ENCODE measurements at places on chromosomes 11 and 22. TPM values are rescaled to one million over a fixed set of nuclear protein-coding genes. Genes with fewer than 3 reads are reported as not detected.
A peak's percentile ranks its signal among the peaks of the same experiment; 100 is the strongest.

DNA sequence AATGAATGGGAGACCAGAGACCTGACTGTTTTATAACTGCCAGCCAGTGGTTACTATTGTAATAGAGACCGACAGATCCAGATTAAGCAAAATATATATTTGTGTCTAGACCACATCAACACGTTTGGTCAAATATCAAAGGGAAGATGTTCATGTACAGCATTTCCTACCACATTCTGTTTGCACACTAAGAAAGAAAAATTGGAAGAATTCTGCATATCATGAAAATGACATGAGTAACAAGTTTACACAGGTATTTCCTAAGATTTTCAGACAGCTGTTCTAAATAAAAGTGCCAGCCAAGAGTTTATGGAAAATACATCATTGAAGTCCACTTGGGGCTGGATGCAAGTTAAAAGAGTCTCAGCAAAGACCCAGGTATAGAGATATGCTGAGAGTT is 145.5 kb upstream of the ANO3 start:
- H3K36me3 ChIP-seq = no peaks in the 10 kb centered on the region
- H3K4me3 ChIP-seq = no peak overlapping the region
- H3K27ac ChIP-seq = no peak overlapping the region
- H3K4me1 ChIP-seq = no peaks in the 10 kb centered on the region

Gene TEF
- 12.7 TPM for total RNA-seq

DNA sequence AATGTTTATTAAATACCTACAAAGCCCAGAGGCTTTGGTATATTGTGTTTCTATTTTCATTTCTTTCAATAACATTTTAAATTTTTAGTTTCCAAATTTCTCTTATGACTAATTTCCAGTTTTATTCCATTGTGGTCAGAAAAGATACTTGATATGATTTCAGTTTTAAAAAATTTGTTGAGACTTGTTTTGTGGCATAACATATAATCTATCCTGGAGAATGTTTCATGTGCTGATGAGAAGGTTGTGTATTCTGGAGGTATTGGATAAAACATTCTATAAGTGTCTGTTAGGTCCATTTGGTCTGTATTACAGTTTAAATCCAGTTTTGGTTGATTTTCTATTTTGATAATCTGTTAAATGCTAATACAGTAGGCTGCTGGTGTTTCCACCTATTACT is 9.8 kb upstream of the RAG1 start:
- no peaks in the 10 kb centered on the region for H3K4me1 ChIP-seq
- no peaks in the 10 kb centered on the region for H3K36me3 ChIP-seq
- H3K27me3 ChIP-seq = no peaks in the 10 kb centered on the region
- H3K4me3 ChIP-seq = no peak overlapping the region

DNA sequence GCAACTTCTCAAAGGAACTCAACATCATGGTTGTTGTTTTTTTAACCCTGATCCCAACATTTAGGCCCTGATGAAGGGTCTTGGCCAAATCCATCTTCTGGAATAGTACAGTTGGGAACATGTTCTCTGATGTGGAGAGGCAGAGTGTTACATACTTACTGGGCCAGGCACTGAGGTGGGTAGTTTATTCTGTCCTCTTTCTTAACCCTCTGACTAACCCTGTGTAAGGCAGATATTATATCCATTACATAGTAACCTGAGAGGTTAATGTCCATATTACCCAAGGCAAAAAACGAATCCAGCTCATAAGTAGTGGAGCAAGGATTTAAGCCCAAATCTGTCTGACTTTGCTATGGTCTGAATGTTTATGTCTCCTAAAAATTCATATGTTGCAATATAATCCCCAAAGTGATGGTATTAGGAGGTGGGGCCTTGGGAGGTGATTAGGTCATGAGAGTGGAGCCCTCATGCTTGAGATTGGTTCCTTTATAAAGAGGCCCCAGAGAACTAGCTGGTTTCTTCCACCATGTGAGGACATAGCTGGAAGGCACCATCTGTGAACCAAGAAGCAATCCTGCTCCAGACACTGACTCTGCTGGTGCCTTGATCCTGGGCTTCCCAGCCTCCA is 16.3 kb downstream of the PPFIBP2 start:
- H3K27ac ChIP-seq = no peak overlapping the region
- H3K27me3 ChIP-seq = no peaks in the 10 kb centered on the region
- H3K4me3 ChIP-seq = no peak overlapping the region
- H3K4me1 ChIP-seq = no peaks in the 10 kb centered on the region

DNA sequence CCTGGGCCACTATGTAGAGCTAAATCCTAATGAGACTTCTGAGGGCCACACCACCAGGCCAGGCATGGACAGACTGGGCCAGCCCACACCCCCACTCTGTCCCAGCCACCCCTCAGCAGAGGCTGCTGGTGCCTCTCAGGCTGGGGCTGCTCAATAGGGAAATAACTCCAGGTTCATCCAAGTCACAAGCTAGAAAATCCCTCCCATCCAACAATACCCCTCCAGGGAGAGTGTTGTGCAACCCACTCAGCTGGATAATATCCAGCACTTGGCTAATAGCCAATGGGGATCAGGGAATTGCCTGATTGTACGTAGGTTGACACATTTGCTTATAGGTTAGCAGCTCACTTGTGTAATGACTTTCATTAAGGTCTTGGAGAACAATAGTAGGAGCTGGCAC is 64.1 kb upstream of the WNT11 start:
- H3K4me1 ChIP-seq = no peaks in the 10 kb centered on the region
- no peak overlapping the region for H3K27ac ChIP-seq
- H3K27me3 ChIP-seq = no peaks in the 10 kb centered on the region

DNA sequence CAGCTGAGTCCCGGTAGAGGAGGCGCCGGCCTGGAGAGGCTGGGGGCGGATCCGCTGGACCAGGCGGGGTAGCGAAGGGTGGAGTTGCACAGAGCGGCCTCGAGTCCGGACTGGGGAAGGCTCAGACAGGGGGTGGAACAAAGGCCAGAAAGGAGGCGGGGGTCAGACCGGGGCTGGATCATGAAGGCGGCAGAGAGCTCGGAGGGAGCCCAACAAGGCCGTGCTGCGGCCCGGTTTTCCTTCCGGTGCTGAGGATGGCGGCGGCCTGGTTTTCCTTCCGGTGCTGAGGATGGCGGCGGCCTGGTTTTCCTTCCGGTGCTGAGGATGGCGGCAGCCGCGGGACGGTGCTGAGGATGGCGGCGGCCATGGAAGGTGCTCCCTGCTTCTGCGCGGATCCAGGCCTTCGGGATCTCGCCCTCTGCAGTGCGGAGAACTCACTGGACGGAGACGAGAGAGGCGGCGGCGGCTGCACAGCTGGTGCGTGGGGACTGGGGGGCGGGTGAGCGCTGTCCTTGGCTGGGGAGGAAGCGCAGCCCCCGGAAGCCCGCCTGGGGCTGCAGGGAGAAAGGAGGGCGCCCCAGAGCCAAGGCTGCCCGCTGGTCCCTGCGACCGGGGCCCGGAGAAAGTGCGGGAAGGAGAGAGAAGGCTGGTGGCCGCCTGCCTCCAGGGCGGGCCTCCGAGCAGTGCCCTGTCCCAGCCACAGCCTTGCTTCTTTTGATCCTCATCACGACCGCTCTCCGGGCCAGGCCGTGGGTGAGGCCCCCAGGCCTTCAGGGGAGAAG is 350.4 kb upstream of the B3GAT1 start:
- no peak overlapping the region for H3K27ac ChIP-seq
- no peaks in the 10 kb centered on the region for H3K27me3 ChIP-seq
- no peak overlapping the region for H3K4me3 ChIP-seq

GRCh38 chr11:95444309-95445241 is 213.6 kb upstream of the SESN3 start:
- H3K36me3 ChIP-seq = no peaks in the 10 kb centered on the region
- DNase-seq = no peak
- no peak overlapping the region for H3K4me3 ChIP-seq
- no peaks in the 10 kb centered on the region for H3K27me3 ChIP-seq
- no peak overlapping the region for H3K27ac ChIP-seq

GRCh38 chr22:20590477-20591294 is 83.3 kb downstream of the MED15 start:
- H3K27me3 ChIP-seq = no peaks in the 10 kb centered on the region
- H3K36me3 ChIP-seq = peaks cover under 1% of the 10 kb centered on the region
- H3K27ac ChIP-seq = no peak overlapping the region
- H3K4me1 ChIP-seq = no peaks in the 10 kb centered on the region

Gene H19
- 4.7 TPM for total RNA-seq

DNA sequence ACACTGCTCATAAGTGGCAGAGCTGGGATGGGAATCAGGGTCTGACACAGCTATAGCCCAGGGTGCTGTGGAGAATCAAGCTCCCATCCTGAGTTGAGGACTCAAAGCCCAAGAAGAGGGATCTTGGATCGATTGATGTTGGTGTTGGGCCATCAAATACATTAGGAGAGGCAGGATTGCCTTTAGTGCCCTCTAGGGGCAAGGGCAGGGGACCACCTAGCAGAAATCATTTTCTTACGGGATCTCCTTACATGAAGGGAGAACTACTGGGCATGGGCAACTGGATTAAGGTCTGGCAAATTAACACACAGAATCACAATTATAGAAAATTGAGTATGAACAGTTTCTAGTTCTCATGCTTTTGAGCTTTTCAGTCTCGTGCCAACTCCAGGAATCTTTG is 24.9 kb upstream of the EMSY start:
- no peak overlapping the region for H3K4me3 ChIP-seq
- DNase-seq = no peak
- no peaks in the 10 kb centered on the region for H3K4me1 ChIP-seq
- no peak overlapping the region for H3K27ac ChIP-seq
- no peaks in the 10 kb centered on the region for H3K36me3 ChIP-seq

GRCh38 chr11:102950622-102951081 is 4.9 kb downstream of the MMP13 start:
- H3K4me1 ChIP-seq = no peaks in the 10 kb centered on the region
- no peaks in the 10 kb centered on the region for H3K27me3 ChIP-seq
- H3K27ac ChIP-seq = no peak overlapping the region
- no peak overlapping the region for H3K4me3 ChIP-seq
- no peak for DNase-seq

Gene BBOX1
- total RNA-seq = not detected

Gene OR52E8
- not detected for total RNA-seq

GRCh38 chr22:46238541-46238940 is 11.6 kb downstream of the CDPF1 start:
- H3K4me3 ChIP-seq = no peak overlapping the region
- H3K27me3 ChIP-seq = no peaks in the 10 kb centered on the region
- no peak overlapping the region for H3K27ac ChIP-seq

Gene CNIH2
- 0.58 TPM for total RNA-seq

Gene MMP8
- total RNA-seq = not detected

GRCh38 chr11:16216831-16217230 is 139.5 kb downstream of the SOX6 start:
- no peak overlapping the region for H3K27ac ChIP-seq
- H3K27me3 ChIP-seq = no peaks in the 10 kb centered on the region
- DNase-seq = no peak
- H3K4me1 ChIP-seq = no peaks in the 10 kb centered on the region

GRCh38 chr11:75428989-75429640 is 3.9 kb downstream of the KLHL35 start:
- no peaks in the 10 kb centered on the region for H3K36me3 ChIP-seq
- H3K27me3 ChIP-seq = peaks cover 38% of the 10 kb centered on the region
- no peak for DNase-seq

- no peak for DNase-seq
- no peak overlapping the region for H3K4me3 ChIP-seq
- H3K27ac ChIP-seq = no peak overlapping the region
- no peaks in the 10 kb centered on the region for H3K4me1 ChIP-seq
- no peaks in the 10 kb centered on the region for H3K36me3 ChIP-seq
- no peaks in the 10 kb centered on the region for H3K27me3 ChIP-seq
These were observed 282.8 kb downstream of the NTM start for GRCh38 chr11:131653260-131653659.

DNA sequence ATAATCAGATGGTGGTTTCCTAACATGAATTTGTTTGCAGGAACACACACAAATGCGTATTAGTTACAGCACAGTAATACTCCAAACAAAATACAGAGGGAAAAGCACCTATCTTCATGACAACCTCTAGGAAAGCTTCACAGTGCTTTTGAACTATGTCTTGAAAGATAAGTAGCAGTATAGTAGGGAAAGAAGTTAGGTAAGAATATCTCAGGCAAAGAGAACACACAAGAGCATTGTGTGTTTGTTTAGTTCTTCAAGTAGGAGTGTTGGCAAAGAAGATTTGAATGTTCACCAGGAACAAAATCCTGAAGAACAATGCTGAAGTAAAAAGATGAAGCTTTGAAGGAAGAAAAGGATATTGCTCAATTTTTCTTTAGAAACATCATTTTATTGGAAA is 54.1 kb downstream of the ANO5 start:
- no peak overlapping the region for H3K27ac ChIP-seq
- H3K4me1 ChIP-seq = no peaks in the 10 kb centered on the region
- no peak for DNase-seq
- no peaks in the 10 kb centered on the region for H3K36me3 ChIP-seq
- H3K27me3 ChIP-seq = no peaks in the 10 kb centered on the region
- H3K4me3 ChIP-seq = no peak overlapping the region

- H3K4me1 ChIP-seq = no peaks in the 10 kb centered on the region
- no peak overlapping the region for H3K4me3 ChIP-seq
- no peaks in the 10 kb centered on the region for H3K36me3 ChIP-seq
- no peak overlapping the region for H3K27ac ChIP-seq
These were observed 19.5 kb upstream of the MS4A8 start for GRCh38 chr11:60679879-60680278.

Gene FXYD2
- total RNA-seq = 1.5 TPM

DNA sequence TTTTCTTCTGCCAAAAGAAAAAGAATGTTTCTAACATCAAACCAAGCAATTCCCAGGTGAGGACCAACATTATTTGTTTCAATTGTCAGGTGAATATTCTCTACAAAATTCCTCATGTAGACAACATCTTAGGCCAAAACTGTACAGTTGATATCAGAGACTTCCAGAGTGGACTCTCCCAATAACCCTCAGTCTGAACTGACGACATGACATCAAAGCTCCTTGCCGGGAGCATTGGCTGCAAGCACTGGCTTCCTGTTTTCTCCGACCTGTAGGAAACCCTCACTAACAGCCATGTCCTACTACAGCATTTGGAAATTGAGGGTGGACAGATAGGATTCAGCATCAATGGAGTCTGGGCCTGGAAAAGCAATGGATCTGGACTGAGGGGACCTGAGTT is 30.5 kb upstream of the MRGPRX1 start:
- DNase-seq = no peak
- no peaks in the 10 kb centered on the region for H3K4me1 ChIP-seq
- no peak overlapping the region for H3K27ac ChIP-seq
- H3K4me3 ChIP-seq = no peak overlapping the region
- H3K27me3 ChIP-seq = no peaks in the 10 kb centered on the region

- no peak overlapping the region for H3K4me3 ChIP-seq
- H3K36me3 ChIP-seq = no peaks in the 10 kb centered on the region
- DNase-seq = no peak
- H3K4me1 ChIP-seq = no peaks in the 10 kb centered on the region
- H3K27me3 ChIP-seq = no peaks in the 10 kb centered on the region
These were observed 50.7 kb upstream of the TTC12 start for GRCh38 chr11:113263458-113264259.

- no peaks in the 10 kb centered on the region for H3K36me3 ChIP-seq
- peaks cover 23% of the 10 kb centered on the region for H3K4me1 ChIP-seq
- DNase-seq = no peak
- no peaks in the 10 kb centered on the region for H3K27me3 ChIP-seq
- peak overlapping the region; percentile 44 for H3K4me3 ChIP-seq
- H3K27ac ChIP-seq = peak overlapping the region; percentile 86
These were observed 31.4 kb downstream of the ARAP1 start for GRCh38 chr11:72720784-72721183.

- H3K36me3 ChIP-seq = no peaks in the 10 kb centered on the region
- peak overlapping the region; percentile 91 for H3K27ac ChIP-seq
- H3K4me3 ChIP-seq = peak overlapping the region; percentile 74
- DNase-seq = peak; percentile 47
- no peaks in the 10 kb centered on the region for H3K4me1 ChIP-seq
- no peaks in the 10 kb centered on the region for H3K27me3 ChIP-seq
These were observed 797 bp downstream of the LGR4 start for GRCh38 chr11:27471589-27472397.

GRCh38 chr22:22674467-22674866 is 30.1 kb downstream of the GGTLC2 start:
- no peaks in the 10 kb centered on the region for H3K36me3 ChIP-seq
- DNase-seq = no peak
- no peak overlapping the region for H3K4me3 ChIP-seq
- H3K27me3 ChIP-seq = no peaks in the 10 kb centered on the region
- H3K27ac ChIP-seq = no peak overlapping the region

Data from colonic mucosa (tissue), 4 donors.